NT2/D1 (cell line): ENCODE measurements at places on chromosomes 5 and 9.

- DNase-seq, result no peak
Observed at GRCh38 chr5:94209774-94210355, 408.5 kb downstream of the KIAA0825 start.

DNA sequence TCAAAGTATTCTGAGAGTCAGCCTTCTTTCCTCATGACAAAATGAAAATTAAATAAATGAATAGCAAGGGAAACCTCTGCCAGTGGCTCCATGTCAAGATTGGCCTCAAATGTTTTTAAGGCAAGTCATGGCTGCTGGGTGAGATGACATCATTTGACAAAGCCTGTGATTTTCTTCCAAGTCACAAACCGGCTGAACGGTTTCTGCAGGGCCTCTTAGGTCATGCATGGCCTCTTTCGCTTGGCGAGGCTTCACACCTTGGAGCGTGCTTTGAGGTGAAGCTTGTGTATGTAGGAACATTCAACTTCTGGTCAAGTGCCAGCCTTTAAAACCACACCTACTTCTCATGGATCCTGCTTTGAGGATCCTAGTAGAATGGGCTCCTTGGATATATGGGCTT, 161.0 kb upstream of the ZNF618 start:
- no peak for DNase-seq

DNA sequence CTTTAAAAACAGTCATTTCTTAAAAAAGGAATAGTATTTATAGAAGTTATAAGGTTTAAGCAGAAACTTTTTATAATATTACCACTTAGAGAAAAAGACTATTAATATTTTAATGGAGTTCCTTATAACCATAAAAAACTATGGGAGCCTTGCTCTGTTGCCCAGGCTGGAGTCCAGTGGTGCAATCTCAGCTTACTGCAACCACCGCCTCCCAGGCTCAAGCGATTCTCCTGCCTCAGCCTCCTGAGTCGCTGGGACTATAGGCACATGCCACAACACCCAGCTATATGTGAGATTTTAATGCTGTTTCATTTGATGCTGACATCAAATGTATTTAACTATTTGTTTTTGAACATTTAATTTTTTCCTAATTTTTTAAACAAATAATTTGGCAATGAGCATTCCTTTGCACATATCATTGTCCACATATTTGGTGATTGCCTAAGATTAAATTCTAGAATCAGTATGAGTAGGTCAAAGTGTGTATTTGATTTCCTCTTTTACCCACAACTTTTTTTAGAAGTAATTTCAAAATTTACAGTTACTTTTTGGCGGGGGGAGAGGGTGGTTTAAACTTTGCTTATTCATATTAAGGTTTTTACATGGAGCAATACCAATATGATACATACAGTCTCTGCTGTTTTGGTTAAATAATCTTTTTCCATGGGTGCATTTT, 235.5 kb downstream of the ARHGEF28 start:
- no peak for DNase-seq

DNA sequence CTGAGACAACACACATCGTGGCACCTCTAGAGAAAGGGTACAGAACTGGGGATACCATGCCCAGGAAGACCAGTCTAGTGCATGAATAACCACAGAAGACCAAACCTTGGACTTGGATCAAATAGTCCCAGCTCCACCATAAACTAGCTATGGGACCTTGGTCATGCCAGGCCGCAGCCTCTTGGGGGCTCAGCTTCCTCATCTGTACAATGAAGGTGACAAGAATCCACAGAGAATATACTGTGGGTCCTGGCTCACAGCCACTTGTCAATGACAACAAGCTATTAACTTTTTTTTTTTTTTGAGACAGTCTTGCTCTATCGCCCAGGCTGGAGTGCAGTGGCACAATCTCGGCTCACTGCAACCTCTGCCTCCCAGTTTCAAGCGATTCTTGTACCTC, 3.9 kb downstream of the KYAT1 start:
- DNase-seq, result no peak

GRCh38 chr5:67493676-67494075, 297.1 kb upstream of the CD180 start:
- DNase-seq, result peak; percentile 1

GRCh38 chr9:130543368-130543767, 36.0 kb upstream of the FUBP3 start:
- DNase-seq, result no peak

DNA sequence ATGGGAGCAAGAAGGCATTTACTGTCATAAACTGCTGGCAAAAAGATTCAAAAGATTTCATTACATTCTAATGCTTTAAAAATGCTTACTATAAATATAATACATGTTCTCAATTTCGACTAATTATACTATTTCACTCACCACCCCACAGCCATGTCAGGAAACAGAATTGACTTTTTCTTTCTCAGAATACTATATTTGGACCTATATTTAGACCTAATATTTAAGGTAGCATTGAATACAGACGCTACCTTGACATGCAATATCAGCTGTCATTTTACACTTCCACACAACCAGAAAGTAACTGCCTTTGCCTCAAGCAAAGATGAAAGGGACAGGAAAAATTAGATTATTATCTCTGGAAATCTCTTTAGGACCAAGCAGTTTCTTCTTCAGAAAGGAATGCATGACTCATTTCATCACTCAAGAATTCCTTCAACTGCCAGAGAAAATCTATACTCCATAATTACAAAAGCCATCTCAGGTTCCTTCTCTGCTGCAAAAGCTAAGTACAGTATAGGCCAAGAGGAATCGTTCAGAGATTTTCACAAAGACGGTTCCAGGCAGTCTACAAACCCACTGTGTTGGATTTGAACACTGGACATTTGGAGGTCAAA, 11.8 kb upstream of the UBE2QL1 start:
- DNase-seq, result no peak

DNA sequence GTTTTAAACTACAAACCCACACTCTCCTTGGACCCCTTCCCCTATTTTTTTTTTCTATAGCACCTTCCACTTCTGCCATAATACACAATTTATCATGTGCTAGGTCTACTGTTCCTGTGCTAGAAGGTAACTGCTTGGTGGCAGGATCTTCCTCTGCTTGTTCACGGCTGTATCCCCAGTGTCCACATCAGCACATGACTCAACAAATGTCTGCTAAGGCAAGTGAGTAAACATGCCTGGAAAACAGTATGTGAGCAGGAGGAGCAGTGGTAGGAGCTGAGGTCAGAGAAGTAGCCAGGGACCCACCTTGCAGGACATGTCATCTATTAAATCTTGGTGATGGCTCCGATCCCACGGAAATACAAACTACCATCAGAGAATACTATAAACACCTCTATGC, 79.4 kb downstream of the AUH start:
- DNase-seq, result no peak

- no peak for DNase-seq
Observed at GRCh38 chr5:127810017-127810416, 106.8 kb downstream of the CCDC192 start.
